ENCODE measurements at places on chromosomes 2 and 18.

DNA sequence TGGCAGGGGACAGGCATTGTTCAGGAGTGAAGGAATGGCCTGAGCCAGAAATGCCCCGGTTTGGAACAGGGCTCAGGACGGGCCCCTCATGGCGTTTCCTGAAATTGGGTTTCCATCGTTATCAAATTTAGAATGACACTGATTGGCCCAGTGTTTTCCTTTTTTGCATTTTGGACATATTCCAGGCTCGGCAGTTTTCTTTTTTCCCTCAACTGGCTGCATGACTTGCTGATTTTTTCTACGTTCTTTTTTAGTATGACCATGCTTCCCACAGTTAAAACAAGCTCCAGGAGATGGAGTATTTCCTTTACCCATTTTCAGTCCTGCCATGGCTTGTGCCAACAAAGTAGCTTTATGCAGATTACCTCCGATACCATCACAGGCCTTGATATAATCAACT, 20.4 kb upstream of the LYG2 start:
- DNase-seq: no peak

DNA sequence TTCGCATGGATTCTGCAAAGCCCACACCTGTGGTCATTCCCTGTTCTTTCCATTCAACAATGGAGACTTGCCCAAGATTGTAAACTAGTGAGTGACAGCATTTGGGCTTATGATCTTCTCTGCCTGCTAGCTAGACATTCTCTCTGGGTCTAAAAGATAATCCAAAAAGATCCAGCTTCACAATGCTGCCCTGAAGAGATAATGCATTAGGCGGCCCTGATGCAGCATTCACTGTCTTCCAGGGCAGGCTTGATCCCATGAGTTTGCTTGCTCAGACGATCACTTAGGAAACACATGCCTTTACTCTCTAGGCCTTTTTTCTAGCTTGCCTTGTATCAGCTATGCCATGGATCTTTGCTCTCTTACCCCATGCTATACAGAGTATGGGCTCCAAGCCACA, 196.1 kb downstream of the SETBP1 start:
- DNase-seq: no peak

DNA sequence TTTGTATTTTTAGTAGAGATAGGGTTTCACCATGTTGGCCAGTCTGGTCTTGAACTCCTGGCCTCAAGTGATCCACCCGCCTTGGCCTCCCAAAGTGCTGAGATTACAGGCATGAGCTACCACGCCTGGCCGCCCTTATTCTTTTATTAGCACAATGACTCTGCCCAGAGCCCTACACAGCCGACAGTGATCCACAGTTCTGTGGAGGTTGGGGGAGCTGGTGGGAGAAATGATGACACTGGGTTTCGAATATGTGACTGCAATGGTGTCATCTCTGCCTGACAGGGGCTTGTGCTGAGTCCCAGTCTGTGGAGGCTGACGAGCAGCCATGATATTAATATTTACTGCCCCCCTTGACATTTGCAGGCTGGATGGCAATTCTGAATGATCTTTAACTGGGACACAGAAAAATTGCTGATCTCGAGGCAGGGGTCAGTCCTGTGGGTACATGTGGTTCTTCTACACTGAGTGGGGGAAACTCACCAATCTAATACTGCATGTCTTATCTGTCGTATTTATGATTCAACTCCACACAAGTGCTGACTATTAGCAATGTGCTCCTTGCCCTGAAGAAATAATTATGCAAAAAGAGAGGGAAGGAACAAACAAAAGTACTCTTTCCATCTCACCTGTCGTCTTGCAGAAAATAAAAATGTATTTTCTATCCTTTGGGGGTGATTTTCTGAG, 6.3 kb upstream of the CTAGE1 start:
- DNase-seq: no peak

DNA sequence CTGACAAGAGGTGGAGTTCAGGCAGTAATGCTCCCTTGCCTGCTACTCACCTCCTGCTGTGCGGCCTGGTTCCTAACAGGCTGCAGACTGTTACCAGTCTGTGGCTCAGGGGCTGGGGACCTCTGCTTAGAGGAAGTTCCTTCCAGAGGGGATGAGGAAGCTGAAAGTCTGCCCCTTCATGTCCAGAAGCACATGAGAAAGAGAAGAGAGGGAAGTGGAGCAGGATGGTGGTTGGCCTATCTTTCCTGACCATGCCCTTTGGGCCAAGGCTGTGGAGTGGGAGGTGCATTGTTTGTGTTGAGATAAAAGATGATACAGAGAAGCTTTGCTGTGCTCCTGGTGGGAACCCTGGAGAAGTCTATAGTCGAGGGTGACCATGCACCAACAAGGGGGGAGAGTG, 112.5 kb downstream of the LPIN1 start:
- no peak for DNase-seq

DNA sequence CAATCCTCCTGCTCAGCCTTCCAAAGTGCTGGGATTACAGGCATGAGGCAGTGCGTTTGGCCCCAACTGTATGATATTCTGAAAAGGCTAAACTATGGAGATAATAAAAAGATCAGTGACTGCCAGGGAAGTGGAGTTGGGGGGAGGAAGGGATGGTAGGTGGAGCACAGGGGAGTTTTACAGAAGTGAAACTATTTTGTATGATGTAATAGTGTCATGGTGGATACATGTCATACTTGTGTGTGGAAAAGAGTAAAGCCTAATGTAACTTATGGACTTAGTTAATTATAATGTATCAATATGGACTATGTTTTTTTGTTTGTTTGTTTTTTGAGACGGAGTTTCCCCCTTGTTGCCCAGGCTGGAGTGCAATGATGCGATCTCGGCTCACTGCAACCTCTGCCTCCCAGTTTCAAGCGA, 2.9 kb upstream of the GGCX start:
- no peak for DNase-seq

DNA sequence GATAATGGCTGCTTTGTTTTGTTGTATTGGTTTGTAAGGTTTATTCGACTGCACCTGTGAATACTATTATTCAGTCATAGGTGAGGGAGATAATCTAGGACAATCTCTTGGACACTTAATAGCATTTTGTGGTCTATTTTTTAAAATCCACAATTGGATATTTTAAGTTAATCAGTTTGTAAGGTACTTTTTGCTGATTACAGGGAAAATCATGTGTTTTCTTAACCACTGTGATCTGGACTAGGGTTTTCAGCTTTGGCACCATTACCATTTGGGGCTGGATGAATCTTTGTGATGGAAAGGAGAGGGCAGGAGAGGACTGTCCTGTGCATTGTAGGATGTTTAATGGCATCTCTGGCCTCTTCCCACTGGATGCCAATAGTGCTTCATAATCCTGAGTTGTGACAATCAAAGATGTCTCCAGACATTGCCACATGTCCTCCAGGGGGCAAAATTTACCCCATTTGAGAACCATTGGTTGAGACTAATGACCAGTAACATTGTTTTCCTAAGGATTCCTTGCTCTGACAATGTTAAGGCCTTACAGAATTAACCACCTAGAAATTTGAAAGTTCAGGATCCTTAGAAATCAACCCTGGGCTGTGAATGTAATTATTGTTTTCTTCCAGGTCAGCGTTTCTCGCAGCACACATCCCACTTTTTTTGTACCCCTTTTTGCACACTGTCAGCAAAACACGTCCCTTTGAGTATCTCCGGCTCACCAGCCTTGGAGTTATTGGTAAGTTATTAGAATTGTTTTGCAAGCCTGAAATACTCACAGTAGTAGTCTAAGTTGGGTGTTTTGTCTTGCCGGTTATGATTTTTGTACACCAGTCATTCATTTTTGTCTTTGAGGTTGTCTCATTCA, 15.6 kb downstream of the CNOT9 start:
- DNase-seq: no peak

DNA sequence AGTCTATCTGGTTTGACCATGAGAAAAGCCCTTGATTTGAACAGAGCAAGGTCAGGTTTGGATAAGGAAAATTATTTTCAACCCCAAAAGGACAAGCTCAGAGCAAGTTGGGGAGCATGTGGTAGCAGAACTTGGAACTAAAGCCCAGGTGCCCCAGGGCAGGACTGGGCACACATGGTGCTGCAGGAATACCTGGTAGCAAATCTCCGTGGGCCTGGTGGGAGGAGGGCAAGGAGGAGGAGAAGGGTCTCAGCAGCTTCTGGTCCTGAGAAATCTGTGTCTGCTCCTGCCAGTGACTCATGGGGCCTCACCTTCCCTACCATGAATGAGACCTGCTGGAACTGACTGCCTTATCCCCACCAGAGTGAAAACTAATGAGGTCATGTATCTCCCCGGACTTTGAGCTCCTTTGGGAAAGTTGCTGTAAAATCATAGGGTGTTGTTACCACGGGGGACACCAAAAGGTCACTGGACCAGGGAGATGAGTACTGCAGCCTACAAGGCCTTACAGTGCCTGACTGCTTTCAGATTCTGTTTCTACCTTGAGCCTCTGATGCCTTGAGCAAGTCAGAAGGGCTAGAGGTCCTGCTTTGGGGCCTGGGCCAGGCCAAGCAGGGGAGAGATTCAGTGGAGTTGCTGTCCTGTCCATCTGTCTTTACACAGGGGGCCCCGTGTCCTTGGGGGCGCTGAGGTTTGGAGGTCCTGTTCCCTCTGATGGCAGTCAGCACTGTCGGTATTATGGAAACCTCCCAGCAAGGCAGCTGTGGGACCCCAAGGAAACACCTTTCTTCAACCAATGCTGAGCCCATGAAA, 304.0 kb downstream of the MYCN start:
- DNase-seq: no peak
